ENCODE measurements at places on chromosomes 12 and 14.

DNA sequence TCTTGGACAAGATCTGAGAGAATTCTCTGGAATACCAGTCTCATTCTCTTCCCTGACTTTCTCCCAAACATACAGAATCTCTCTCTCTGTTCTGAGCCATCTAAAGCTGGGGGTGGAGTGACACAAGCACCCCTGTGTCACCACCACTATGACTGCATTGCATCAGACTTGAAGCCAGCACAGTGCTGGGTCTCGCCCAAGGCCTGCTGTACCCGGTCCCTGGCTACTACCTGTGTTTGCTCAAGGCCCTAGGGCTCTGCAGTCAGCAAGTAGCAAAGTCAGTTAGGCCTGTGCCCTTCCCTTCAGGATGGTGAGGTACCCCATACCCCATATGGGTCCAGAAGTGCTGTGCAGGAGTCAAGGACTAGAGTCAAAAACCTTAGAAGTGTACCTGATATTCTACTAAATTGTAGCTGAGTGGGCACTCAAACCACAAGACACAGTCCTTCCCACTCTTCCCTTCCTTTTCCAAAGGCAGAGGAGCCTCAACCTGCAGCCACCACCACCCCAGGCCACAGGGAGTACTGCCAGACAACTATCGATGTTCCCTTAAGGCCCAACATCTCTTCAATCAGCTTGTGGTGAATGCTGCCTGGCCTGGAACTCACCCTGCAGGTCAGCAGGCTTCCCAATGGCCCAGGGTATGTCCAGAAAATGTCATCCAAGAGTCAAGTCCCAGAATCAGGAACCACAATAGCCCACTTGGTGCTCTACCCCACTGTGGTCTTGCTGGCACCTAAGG, 21.2 kb upstream of the RDH16 start:
- DNase-seq: no peak

GRCh38 chr14:88017535-88017934, 12.6 kb downstream of the GPR65 start:
- no peak for DNase-seq

GRCh38 chr12:10771132-10771733, 31.2 kb downstream of the TAS2R7 start:
- no peak for DNase-seq

DNA sequence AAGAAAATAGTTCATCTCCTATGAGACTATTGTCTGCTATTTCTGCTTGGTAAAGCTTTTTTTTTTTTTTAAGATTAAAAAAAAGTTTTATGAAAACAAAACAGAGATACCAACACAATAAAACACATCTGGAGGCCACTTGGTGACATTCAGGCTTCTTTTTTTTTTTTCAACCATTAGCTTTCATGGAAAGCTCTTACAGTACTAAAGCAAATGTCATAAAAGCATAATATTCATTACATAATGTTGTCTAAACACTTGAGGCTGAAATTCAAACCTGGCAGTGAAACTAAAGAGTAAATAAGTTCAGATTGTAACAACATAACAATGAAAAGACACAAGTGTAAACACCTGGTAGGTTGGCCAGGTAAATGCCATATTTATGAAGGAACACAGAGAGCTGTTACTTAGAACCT, 14.7 kb downstream of the PRICKLE1 start:
- no peak for DNase-seq

- no peak for DNase-seq
Observed at GRCh38 chr12:95796982-95797289, 6.4 kb upstream of the NTN4 start.

DNA sequence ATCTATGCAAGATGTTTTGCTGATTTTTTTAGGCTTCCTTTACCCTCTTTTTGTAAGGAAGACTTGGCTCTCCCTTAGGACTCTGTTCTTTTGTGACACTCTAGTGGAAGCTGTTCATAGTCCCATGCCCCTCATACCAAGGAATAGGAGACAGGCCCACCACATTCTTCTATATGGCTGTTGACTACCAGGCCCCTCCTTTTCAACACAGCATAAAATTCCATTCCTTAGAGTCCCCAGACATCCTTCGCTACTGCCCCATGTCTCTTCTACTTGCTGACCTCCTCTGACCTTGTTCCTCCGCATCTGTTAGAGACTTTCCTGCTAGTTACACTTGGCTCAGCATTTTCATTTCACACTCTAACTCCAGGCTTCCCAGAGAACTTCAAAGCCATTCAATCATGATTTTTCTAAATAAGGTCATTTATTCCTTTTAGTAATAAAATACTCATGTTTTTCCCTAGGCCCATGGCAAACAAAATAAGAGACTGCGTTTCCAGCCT, 9.7 kb downstream of the PIK3C2G start:
- no peak for DNase-seq

DNA sequence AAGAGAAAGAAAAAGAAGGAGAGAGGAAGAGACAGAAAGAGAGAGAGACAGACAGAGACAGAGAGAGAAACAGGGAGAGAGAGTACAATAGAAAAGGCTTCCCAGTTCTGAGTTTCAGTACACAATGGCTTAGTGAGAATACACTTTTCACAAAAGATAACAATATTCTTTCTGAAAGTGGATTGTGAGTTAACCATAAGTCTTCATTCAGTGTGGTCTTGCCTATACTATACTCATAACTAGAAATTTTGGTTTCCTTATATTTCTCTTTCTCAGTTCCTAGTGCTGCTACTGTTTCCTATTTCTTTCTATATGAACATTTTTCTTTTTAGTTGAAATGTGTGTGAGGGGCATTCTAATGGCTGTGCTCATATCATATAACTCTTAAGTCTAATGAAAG, 9.3 kb downstream of the CD163L1 start:
- no peak for DNase-seq

- DNase-seq: no peak
Observed at GRCh38 chr14:39912192-39913100, 480.2 kb upstream of the FBXO33 start.

GRCh38 chr12:31832740-31833729, 104.2 kb upstream of the AMN1 start:
- no peak for DNase-seq

DNA sequence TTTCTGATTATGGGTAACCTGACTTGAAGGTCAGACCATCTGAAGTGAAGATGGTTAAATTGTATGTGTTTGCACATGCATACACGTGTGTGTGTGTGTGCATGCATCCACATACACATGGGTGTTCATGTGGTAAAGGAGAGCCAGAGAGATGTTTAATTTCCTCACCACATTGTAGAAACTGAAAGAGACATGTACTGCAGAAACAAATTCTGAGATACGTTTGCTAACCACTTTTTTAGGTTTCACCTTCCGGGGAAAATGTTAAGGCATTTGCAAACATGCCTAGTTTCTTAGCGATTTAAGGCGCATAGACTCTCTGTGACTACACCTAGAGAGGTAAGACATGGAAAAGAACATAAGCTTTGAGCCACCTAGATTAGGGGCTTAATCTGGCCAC, 362.9 kb downstream of the RAD51B start:
- no peak for DNase-seq

GRCh38 chr12:26699237-26699636, 133.8 kb downstream of the ITPR2 start:
- DNase-seq: no peak

DNA sequence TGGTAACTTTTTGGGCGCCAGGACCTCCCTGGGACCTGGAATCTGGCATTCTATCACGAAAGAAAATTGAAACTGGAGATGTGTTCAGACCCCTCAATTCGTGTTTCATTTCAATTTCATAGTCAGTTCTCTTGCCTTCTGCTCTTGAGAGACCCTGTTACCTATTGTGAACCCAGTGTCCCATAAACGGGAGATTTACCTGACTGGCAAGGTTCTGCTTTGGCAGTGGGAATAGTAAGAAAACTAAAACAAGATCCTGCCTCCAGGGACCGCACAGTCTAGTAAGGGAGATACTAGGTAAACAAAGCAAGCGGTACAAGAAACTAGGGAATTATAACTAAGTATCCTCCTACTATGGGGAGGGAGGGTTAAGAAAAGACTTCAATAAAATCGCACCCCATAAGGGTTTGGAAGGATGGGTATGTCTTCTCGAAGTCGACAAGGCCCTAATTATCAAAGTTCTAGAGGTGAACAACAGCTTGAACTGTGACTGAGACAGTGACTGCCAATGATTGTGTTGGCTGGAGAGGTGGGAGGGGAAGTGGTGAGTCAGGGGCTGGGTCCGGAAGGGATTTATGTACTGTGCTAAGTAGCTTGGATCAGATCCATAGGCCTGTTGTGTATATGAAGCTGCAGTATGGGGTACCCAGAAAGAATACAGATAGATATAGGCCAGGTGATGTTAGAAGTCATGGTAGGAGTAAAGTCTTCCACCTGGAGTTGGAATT, 754 bp downstream of the ACSS3 start:
- no peak for DNase-seq

- DNase-seq: no peak
Observed at GRCh38 chr12:105761075-105761474, 377.7 kb downstream of the NUAK1 start.

DNA sequence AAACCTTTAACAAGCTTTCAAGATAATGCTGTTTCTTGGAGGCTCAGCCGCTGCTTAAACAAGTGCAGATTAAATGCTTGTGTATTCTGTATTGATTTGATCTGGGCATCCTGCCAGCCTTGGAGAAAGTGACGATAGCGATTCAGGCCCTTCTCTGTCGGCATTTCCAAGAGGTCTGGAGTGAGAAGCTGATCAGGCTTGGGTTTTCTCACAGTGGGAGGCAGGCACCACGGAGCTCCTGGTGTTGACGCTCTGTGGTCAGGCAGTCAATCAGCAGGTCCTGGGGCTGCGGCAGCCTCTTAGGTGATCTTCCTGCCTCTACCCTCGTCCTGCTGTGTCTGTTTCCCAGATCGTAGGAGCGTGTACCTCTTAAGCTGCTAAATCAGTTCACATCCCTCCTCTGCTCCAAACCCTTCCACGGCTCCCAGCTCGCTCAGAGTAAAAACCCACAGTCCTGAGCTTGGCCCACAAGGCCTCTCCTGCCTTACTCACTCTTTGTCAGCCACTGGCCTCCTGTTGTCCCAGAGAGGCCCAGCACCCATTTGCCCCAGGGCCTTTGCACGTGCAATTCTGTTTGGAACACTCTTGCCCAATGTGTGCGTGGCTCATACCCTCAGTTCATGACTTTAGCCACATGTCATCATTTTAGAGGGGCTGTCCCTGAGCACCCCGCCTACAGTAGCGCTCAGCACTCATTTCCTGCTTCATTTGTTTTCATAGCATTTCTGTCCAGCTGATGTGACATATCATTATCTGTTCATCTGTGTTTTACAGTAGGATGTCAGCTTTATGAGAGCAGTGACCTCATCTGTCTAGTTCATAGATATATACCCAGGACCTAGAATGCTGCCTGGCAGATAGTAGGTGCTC, 155.4 kb downstream of the AACS start:
- DNase-seq: no peak

GRCh38 chr12:32334371-32334777, 65.0 kb upstream of the FGD4 start:
- no peak for DNase-seq

GRCh38 chr12:113077057-113077858, 20.7 kb downstream of the DTX1 start:
- DNase-seq: no peak

- no peak for DNase-seq
Observed at GRCh38 chr12:43789941-43790340, 16.2 kb downstream of the TWF1 start.

GRCh38 chr12:110813285-110813684, 33.5 kb upstream of the CCDC63 start:
- no peak for DNase-seq

DNA sequence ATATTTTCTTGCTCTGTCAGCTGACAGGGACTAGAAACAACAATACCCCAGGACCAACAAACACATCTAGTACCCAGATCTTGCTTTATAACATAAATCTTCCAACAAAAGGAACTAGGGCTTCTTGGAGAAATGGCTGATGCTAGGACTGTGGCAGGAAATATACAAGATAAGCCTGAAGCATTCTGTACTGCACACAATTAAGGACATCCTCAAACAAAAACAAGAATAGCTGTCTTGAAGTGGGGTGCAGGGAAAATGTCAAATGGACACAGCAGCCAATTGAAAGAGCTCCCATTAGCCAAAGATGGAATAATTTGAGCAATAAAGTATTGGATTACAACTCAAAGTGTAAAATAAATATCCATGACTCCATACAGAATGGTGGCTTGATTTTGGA, 50.0 kb downstream of the LGMN start:
- DNase-seq: no peak

GRCh38 chr12:119375883-119376190, 41.3 kb downstream of the CCDC60 start:
- no peak for DNase-seq

DNA sequence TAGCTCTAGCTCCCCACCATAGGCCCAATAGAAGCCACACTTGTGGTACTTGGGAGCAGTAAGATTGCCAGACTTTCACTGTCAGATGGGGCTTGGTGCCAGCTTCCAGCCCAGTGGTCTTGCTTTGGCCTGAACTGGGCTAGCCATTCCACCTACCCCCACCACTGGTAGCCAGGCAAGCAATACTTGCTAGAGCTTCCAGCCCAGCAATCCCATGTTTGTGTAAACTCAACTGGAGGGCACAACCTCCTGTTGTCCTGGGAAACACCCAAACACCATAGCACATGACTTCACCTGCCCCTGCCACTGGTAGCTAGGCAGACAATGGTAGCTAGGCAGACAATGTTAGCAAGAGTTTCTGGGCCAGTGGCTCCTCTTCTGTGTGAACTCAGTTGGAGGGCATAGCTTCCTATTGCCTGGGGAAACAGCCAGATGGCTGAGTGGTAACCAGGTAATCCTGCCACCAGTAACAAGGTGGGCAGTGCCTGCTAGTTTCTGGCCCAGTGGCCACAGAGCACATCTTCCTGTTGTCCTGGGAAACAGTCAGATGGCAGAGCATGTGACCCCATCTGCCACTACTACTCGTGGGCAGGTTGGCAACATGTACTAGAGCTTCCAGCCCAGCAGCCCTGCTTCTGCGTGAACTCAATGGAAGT, 5.6 kb upstream of the OR6C76 start:
- DNase-seq: no peak

DNA sequence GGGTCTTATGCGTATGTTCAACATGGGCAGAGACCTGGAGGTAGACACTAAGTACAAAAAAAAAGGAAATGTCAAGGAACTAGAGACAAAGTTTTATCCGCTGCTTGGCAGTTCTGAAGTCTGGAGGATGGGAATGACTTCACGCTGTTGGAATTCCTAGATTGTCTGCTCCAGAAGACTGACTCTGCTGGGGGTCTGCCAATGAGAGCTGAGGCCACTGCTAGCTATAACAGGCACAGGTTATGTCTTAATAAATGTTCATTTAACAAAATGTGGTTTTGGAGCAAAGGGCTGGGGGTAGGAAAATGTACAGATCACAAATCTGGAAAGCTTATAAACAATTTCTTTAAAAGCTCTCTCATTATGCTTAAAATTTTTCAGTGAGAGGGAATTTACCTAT, 5.9 kb downstream of the RNASE8 start:
- DNase-seq: no peak

- DNase-seq: no peak
Observed at GRCh38 chr14:83372271-83372670, 1838.6 kb upstream of the SEL1L start.

DNA sequence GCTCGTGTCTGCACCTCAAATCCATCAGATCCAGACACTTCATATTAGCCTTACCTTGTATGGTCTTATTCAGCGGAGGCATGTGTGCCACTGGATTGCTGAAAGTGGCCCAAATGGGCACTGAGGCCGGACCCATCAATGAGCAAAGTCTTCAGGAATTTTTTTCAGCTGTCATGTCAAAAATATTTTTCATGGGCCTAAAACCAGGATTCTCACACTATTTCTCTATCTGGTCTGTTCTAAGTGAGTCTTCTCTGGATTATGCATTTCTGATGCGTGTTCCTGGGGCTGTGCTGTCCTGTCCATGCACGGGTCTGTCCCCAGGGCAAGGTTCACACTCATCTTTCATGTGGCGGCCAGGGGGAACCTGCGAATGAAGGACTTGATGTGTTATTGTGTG, 94.6 kb downstream of the KCNA5 start:
- no peak for DNase-seq

GRCh38 chr14:35335388-35336092, 43.4 kb downstream of the PSMA6 start:
- no peak for DNase-seq
